ENCODE measurements at places on chromosomes 3 and 15.

GRCh38 chr15:40238532-40239403, at the start of gene PAK6:
Gene PAK6, plus strand, starts transcription at chr15:40239063. Its CDS starts 25,723 bp downstream, at chr15:40264786.
- DNase-seq, result peak; percentile 74

GRCh38 chr15:42151141-42151561, 5.3 kb downstream of the PLA2G4F start:
- no peak for DNase-seq

DNA sequence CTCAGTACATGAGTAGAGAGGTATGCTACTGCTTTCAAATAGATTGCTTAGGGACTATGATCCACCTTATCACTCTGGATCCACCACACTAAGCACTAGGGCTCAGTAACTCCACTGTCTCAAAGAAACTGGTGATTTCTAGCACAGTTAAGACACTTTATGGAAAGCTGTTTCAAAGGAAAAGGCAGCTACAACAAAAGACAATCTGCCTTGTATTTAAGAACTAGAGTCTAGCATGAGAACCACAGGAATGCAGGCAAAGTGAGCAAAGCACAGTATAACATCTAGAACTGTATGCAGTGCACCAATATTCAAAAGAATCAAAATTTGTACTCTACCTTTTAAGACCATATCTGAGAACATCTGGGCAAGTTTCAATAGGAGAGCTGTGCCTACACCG, 17.9 kb downstream of the TFRC start:
- DNase-seq, result no peak

DNA sequence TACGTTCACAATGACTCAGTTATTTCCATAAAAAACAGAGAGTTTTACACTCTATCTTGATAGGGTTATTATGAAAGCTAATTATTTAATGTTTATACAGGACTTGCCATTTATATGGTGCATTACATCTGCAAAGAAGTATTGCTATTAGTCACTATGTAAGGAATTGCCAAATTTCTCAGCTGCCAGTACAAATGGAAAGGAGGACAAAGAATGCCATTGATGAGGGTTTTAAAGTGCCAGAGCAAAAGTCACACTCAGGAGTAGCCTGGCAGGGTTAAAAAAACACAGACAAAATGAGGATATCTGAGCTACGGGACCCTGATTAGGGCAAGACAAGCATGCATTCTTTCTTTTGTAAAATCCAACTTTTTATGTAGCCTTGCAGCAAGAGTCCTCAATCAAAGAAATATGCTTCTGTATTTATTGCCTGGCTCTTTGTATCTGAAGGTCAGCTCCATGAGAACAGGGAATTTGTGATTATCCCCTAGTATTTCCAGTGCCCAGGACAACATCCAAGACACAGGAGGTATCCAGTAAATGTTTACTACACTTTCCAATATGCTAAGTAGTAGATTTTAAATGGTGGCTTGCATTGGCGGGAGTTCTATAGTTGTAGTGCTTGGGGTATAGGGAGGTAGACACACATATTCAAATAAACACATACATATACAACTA, 1013.6 kb downstream of the ROBO1 start:
- DNase-seq, result no peak

- DNase-seq, result peak; percentile 66
Measured at GRCh38 chr3:156509189-156510174, 45.4 kb downstream of the SSR3 start.

GRCh38 chr15:46654993-46655392, 1020.2 kb downstream of the SQOR start:
- DNase-seq, result no peak

DNA sequence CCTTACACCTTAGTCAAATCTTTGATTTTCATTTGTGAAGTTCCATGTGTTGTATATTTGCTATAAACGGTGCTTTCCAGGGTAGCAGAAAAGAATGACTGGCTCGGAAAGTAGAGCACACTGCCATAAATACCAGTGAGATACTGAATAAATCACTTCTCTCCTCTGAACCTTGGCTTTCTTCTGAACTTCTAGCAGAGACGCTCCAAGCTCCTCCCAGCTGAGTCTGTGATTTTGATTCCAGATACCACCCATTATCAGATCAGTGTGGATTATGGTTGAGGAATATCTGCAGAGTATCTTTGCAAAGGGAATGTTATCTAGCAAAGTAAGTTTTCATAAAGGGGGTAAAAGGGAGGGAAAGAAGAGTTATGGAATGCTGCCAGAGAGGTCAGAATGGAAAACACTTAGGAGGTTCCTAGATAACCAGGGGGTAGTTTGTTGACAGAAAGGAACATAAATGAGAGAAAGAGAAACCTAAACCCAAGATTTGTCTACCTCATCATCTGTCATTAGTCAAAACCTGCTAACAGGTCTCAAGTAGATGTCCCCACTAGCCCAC, 98.5 kb upstream of the PSMD6 start:
- DNase-seq, result no peak

GRCh38 chr15:29470311-29470710, 200.7 kb upstream of the NSMCE3 start:
- no peak for DNase-seq

- DNase-seq, result peak; percentile 36
Measured at GRCh38 chr3:101902041-101902440, 52.7 kb downstream of the NFKBIZ start.

GRCh38 chr3:107973961-107974360, 116.9 kb downstream of the CD47 start:
- no peak for DNase-seq

GRCh38 chr3:46129588-46130272, 78.4 kb downstream of the CCR1 start:
- no peak for DNase-seq

- DNase-seq, result no peak
Measured at GRCh38 chr15:94182883-94183282, 48.5 kb upstream of the MCTP2 start.

GRCh38 chr15:71899674-71900073, 89.3 kb downstream of the NR2E3 start:
- DNase-seq, result no peak

DNA sequence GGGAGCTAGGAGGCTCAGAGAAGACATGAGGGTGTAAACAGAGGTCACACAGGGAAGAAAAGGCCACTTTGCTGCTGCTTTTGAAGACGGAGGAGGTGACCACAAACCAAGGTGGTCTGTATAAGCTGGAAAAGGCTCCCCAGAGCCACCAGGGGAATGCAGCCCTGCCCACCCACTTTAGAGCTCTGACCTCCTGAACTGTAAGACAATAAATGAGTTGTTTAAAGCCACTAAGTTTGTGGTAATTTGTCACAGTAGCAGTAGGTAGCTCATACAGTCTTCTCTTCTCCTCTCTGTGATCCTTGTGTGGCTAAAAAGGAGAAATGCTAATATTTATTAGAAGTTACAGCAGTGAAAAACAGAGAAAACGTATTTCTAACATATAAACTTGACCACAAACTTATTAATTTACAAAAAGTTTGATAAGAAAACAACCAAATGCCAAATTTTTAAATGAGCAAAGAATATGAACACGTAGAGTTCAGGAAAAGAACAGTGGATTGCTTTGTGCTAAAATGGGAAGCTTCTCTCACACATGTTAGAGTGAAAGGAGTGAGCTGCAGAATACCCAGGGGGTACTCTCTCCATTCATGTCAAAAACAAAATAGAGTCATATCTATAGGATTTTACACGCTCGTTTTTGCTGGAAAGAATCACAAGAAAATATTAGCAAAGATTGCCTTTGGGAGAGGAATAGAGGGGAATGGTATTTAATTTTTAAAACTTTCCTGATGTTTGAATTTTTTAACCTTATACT, 71.0 kb downstream of the NOX5 start:
- no peak for DNase-seq

GRCh38 chr15:27574541-27575054, 524.5 kb downstream of the OCA2 start:
- DNase-seq, result no peak

- no peak for DNase-seq
Measured at GRCh38 chr15:82832601-82833361, 23.4 kb downstream of the WHAMM start.

DNA sequence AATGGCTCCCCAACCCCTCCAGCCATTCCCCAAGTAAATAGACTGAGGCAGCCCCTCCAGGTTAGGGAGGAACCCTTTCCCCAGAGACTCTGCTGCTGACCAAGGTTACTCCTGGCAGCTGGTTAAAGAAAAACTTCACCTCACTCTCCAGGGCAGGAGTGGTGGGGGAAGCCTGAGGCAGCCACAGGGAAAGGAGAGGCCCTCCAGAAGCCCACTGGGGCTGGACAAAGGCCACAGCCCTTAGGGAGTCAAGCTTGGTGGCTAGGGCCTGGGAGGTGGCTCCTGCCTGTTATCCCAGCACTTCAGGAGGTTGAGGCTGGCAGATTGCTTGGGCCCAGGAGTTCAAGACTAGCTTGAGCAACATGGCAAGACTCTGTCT, 923 bp downstream of the ACY1 start:
- no peak for DNase-seq

GRCh38 chr15:92653836-92654539, 1.6 kb downstream of the FAM174B start:
- DNase-seq, result no peak

GRCh38 chr15:68991723-68992122, 22.8 kb upstream of the NOX5 start:
- no peak for DNase-seq

GRCh38 chr3:171890398-171890797, 47.2 kb downstream of the TMEM212 start:
- DNase-seq, result no peak

Measured in B cell (primary cell).